Retinal pigment epithelial cell (primary cell): ENCODE measurements at places on chromosomes 1 and 21.
A peak's percentile ranks its signal among the peaks of the same experiment; 100 is the strongest.

DNA sequence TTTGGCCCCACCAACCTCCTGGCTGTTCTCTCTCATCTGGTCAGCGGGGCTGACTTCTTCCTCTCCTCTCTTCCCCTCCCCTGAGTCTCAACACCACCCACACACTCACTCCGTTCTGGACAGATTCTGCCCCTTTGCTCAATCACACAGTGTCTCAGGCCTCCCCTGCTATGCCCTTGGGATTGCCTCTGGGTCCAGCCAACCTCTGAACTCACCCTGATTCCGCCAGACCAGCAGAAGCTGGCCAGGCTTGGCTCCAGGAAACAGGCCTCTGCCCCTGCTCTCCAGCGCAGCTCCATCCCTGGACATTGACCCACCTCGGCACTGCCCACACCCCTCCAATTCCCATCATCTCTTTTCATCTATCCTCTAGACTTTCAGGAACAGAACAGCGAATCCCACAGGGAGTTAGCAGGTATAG, 22.1 kb downstream of the AHDC1 start:
- DNase-seq, result no peak

DNA sequence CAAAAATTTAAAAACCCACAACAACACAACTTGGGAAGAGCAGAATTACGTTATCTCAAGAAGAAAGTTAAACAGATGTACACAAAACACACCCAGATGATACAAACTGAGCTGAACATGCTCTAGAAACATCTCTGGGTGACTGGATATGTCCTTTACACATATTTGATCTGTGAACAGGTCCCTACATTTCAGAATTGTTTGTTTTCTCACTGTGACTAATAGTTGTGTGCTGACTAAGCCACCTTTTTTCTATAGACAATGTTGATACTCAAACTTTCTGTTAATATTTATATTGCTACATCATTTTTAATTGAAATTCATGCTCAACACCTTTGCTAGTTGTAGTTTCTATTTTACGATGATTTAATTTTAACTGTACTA, 1.0 kb upstream of the F11R start:
- DNase-seq, result no peak

GRCh38 chr1:110597966-110598365, 8.2 kb downstream of the KCNA2 start:
- no peak for DNase-seq

DNA sequence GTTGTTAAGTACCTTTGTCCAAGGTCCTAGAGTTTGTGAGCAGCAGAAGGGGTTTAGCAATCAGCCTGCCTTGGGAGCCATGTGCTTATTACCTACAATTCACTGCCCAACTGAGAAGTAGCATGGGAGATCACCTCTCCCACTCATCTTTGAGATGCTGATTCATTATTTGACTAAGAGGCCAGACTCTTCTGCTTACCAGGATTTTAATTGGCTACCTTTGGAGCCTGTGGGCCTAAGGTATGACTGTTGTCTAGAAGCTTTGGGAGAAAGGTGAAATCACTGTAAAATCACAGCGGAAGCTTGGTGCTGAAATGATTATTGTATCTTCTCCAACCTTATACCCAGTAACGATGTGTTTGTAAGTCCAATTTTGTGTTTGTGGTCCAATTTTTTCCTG, 213.4 kb downstream of the ST6GALNAC3 start:
- DNase-seq, result no peak

- DNase-seq, result no peak
These were observed 18.4 kb downstream of the H6PD start for GRCh38 chr1:9253004-9253403.

DNA sequence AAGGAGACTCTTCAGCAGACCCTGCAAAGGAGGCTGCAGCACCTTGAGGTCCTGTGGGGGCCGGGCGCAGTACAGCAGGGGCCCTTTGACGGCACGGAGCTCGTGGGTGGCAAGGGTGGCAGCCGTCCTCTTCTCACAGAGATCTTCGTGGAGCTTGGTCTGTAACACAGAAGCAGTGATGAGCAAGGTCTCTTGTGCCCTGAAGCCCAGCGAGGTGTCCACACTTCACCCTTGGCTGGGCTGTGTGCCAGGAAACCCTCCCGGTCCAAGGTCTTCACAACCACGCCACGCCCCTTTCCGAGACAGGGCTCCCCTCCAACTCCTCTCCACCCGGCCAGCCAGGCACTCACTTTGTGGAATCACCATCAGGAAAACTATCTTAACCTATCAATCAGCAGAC, 11.3 kb downstream of the LRRC47 start:
- DNase-seq, result no peak

DNA sequence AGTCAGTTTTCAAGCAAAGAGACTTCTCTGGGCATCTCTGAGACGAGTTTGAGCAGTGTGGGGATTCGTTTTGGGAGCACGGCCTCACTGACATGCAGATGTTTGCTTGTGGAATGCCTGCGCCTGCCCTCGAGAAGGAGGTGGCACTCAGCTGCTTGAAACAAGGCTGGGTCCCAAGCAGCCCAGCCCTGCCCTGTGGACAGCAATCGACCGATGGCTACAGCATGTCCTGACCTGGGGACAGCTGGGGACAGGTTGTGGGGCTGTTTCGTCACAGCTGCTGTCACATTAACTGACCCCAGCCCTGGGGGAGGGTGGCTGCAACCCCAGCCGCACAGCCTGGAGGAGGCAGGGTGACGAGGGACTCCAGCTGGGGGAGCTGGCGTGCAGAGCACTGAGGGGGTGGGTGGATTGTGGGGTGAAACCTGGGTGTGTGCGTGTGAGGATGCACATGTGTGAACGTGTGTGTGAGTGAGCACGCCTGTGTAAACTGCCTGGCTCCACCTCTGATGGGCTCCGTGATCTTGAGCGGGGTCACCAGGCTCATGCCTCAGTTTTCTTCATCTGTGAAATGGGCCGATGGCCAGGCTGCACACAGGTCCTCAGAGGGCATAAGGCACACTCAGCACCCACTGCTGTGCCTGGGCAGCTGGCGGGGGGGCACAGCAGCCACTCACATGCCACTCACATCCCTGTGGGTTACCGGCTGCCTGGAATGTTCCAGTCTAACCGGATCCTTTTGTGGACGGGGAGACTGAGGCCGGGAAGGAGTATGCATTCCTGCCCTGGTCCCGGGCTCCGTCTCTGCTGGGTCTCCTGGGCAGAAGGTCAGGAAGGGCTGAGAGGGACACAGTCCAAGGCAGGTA, 49.3 kb downstream of the COL18A1 start:
- DNase-seq, result no peak

GRCh38 chr1:202798260-202798659, 10.0 kb downstream of the KDM5B start:
- no peak for DNase-seq

DNA sequence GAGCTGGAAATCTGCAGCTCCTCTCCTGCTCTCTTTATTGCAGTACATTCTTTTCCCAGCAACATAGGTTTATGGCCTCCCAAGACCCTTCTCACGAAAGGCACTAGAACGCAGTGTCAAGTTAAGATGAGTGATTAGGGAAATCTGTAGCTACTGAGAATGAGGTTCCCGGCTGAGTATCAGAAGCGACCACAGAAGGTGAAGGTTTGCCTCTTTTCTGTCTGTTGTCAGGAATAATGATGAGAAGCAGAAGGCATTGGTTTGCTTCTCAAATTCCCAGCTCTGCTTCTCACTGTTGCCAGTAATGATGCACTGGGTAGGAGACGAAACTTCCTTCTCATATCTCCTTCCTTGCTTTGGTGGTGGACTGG, 128.4 kb downstream of the NTMT2 start:
- DNase-seq, result no peak

- DNase-seq, result no peak
These were observed 8.3 kb downstream of the TNR start for GRCh38 chr1:175735144-175735543.

GRCh38 chr1:45254490-45254889, 48.1 kb upstream of the ZSWIM5 start:
- no peak for DNase-seq

GRCh38 chr1:25532970-25533369, 10.4 kb upstream of the LDLRAP1 start:
- DNase-seq, result no peak

DNA sequence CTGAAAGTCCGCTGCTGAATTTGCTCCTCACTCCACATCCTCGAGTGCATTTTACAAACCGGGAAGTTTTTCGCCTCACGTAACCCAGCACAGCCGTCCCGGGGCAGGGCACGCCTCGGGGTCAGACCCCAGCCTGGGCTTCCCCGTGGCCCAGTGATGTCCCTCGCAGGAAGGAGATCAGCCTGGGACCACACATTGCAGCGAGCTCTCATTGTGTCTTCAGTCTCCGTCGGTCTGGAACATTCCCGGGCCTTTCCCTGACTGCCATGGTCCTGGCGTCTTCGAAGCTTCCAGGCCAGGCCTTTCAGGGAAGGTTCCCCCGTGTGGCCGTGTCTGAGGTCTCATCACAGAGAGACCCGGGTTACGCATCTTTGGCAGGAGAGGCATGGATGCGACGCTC, 43.5 kb downstream of the MORN1 start:
- DNase-seq, result no peak

- DNase-seq, result peak; percentile 56
These were observed 259.1 kb downstream of the DSCAM start for GRCh38 chr21:40587736-40588346.

DNA sequence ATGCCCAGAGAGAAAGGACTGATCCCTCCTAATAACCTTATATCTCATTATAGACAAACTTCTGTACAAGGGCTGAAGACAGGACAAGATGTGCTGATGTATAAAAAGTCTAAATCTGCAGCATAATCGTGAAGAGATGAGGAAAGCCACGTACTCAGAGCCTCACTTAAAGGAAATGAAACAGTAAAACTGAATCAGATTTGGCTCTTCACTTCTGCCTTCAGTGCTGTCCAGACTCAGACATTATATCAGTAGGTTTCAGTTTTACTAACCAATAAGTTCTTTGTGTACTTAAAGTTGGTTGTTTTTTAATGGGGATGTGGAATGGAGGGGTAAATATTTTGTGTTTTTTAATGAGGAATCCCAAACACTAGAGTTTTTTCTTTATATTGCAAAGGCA, 45.3 kb upstream of the RGS1 start:
- no peak for DNase-seq

DNA sequence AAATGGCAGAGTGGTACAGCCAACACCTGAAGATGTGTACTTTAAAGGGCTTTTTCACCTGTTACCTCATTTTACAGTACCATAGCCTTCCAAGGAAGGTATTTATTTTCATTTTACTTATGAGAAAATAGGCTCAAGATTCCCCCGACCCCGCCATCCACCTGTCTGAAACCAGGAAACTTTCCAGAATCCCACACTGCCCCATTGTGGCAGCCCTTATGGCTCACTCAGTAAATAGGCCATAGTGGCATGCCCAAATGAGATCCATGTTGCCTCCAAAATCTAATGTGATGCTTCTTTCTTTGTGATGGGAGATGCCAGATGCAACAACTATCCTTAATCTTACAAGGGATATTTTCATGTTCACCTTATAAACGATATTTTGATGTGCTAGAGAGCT, 97.8 kb downstream of the EBNA1BP2 start:
- DNase-seq, result no peak

- no peak for DNase-seq
These were observed 1.7 kb upstream of the VWA1 start for GRCh38 chr1:1433804-1434130.

DNA sequence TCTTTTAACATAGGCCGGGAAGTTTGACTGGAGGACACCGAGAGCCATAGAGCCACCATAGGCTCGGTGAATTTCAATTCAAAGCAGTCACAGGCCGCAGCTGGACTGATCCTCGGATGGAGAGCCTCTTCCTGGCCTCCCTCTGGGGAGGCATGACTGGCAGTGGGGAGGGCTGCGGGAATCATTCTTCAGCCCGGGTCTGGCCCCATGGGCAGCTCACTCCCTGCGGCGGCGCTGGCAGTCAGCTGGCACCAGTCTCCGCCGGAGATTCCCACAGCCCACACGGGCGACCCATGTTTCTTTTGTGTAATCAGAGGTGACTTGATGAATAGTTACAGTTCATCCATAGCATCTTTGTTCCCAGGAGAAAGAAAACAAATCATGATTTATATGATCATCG, 10.6 kb downstream of the ESPN start:
- DNase-seq, result no peak

DNA sequence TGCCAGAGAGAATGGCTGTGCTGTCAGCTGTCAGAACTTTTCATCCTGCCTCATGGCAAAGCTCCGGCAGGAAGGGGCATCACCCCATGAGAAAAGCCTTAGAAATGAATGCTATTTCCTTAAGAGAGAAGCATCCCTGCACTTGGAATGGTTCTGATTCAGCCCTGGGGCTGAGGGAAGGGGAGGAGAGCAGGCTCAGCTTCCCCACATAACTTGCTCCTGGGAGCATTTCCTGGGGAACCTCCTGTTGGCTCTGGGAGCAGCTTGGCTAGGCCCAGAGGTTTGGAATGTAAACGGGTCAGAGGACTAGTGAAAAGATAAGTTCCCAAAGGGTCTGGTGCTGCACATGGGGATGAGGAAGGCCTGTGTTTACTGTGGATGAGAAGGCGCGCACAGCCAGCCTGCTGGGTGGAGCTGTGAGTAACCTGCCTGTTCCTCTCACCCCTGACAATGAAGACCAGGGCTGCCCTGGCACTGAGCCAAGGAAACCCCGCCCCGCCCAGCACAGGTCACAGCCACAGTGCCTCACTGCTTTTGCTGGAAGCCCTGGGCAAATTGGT, 5.0 kb downstream of the PRELP start:
- no peak for DNase-seq

DNA sequence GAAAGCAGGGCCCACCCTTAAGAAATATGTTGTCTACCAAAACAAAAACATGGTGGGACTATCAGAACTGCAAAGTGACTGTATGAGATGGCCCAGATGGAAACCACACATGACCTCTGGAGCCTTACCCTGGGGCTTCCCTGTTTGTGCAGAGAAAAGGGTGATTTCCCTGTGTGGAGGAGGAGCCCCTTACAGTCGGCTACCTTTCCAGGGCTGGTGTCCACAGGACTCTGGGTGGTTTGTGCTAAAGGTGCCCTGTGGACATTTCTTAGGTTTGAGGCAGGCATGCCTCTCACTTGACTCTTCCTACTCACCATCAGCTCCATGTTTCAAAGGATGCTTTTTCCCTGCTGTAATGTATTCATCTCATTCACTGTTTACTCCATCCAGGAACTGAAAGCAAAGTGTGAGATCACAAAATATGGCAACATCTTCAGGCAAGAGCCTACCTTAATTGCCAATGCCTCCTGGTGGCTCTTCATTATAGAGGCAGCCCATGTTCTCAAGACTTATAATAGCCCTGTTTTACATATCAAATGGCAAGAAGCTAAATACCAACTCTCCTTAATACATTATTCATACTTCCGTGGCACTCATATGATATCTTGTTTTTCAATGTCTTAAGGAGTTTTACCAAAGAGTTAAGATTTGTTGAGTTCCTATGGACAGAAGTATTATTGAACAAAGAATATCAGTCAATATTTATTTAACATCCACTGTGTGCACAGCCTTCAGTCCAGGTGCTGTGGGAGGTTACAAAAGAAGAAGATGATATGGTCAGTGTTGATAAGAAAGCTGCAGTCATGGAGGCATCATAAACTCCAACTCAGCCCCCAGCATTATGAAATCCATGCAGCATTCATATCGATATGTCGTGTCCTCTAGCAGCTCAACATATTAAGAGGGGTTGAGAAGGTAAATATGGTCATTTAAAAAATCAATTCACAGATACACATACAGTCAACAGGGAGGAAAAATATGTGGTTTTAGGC, 15.5 kb upstream of the TFF3 start:
- no peak for DNase-seq

GRCh38 chr1:182611326-182611725, 7.1 kb upstream of the RGS16 start:
- no peak for DNase-seq

GRCh38 chr1:33364565-33364918, 43.6 kb upstream of the A3GALT2 start:
- DNase-seq, result no peak
